ENCODE measurements at places on chromosomes 5 and 9. TPM values are rescaled to one million over a fixed set of nuclear protein-coding genes. Genes with fewer than 3 reads are reported as not detected.

- DNase-seq, result no peak
Observed at GRCh38 chr5:54936201-54936600, 49.2 kb downstream of the ESM1 start.

DNA sequence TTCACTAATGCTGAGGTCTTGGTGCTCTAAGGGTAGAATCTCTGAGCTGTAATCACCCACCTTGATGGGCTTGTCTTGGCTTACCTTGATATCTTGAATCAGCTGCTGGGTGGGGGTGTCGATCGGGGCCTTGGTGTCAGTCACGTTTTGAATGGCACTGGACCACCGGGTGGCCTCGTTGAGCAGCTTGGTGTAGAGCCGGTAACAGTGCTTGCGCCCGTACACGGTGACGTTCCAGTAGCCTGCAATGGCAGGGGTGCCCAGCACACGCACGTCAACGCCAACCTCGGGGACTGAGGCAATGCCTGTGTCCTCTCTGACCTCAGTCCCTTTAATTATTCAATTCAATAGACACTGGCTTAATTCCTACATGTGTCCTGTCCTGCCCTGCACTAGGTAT, 63.1 kb upstream of the RETREG1 start:
- no peak for DNase-seq

GRCh38 chr5:141840826-141841360, 37.3 kb downstream of the PCDH1 start:
- DNase-seq, result no peak

DNA sequence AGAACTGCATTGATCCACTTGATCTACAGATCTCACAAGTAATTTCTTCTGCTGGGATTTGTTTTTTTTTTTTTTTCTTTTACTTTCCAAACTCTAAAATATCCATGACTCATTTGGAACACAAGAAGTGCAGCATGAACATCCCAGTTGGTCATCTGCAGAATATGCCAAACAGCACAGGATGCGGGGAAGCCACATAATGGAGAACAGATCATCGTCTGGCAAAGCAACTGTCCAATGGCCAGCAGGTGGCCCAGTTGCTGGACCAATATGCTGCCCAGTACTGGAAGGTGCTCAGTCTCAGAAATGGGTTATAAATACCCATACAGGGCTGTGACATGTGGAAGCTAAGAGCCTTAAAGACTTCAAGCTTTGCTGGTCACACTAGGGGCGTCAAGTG, 221.3 kb upstream of the TAS2R1 start:
- DNase-seq, result no peak

- no peak for DNase-seq
Observed at GRCh38 chr9:109005678-109006077, 7.6 kb downstream of the CTNNAL1 start.

FOXD1 gene
- 0.05 TPM for polyA plus RNA-seq

IRX1 gene
- polyA plus RNA-seq, result not detected
